Jurkat, Clone E6-1 (cell line): ENCODE measurements at places on chromosomes 1 and 21.

- DNase-seq = no peak
These were observed 48.8 kb upstream of the PRKACB start for GRCh38 chr1:84095308-84095707.

DNA sequence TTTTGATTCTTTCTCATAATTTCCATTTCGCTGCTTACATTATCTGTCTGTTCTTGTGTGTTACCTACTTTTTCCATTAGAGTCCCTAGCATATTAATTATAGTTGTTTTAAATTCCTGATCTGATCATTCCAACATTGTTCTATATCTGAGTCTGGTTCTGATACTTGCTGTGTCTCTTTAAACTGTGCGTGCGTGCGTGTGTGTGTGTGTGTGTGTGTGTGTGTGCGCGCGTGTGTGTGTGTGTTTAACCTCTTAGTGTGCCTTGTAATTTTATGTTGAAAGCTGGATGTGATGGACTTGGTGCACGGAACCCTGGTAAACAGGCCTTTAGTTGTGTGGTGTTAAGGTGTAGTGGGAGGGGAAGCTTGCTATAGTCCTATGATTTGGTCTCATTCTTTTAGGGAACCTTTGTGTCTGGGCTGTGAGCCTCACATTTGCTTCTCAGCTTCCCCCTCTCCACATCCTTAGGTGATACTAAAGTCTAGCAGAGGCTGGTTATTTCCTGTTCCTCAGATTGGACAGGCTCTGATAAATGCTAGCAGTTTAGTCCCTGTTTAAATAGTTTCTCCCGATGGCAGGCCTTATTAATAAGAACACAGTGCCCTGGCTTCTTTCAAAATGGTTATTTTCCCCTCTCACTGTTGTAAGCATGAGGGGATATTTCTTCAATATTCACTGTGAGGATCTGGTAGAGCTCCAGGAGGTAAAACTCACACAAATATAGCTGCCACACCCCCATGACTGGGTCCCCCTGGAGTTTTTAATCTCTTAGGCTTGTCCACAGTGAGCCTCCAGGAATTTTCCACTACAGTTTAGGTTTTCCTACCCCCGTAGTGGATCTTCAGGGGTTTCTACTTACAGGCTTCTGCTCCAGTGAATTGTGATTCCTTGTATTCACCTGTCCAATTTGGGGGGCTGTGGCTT lies 118.3 kb downstream of the GALNT2 start:
- DNase-seq = peak; percentile 50

GRCh38 chr1:1370771-1371300 lies 4.2 kb downstream of the AURKAIP1 start:
- no peak for DNase-seq

- no peak for DNase-seq
These were observed 55.2 kb downstream of the S100B start for GRCh38 chr21:46549650-46550049.

GRCh38 chr21:18776936-18777335 lies 373.4 kb upstream of the TMPRSS15 start:
- DNase-seq = no peak

DNA sequence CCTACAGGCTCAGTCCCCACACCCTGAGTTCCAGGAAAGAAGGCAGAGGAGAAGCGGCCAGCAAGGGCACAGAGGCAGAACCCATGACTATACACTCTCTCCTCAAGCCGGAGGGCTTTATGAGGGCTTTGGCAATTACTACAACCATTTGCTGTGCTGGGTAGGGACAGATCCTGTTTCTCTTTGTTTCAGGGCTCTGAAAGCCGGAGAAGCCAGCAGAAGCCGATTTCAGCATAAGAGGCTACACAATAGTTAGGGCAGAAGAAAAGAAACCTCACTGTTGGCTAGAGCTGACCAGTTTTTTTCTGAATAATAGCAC lies 13.9 kb downstream of the GPR3 start:
- no peak for DNase-seq

- no peak for DNase-seq
These were observed 36.6 kb downstream of the XCL1 start for GRCh38 chr1:168613038-168613451.

- DNase-seq = no peak
These were observed 14.9 kb downstream of the COLGALT2 start for GRCh38 chr1:184022668-184023067.

DNA sequence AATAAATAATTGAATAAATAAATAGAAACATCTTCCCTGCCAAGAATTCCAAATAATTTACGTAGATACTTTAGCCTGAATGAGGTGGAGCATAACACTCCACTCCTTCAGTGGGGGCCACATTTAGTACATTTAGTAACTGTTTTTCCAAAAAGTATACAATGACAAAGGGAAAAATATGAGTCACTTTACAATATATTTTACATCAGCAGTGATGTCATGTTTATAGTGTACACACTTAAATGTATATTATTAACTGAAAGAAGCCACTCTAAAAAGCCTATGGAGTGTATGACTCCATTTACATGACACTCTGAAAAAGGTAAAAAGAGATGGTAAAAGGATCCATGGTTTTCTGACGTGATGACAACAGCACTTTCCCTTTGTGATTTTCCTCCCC lies 344.5 kb upstream of the GREM2 start:
- DNase-seq = no peak

- no peak for DNase-seq
These were observed 89.9 kb upstream of the SLC2A1 start for GRCh38 chr1:43048601-43049011.

DNA sequence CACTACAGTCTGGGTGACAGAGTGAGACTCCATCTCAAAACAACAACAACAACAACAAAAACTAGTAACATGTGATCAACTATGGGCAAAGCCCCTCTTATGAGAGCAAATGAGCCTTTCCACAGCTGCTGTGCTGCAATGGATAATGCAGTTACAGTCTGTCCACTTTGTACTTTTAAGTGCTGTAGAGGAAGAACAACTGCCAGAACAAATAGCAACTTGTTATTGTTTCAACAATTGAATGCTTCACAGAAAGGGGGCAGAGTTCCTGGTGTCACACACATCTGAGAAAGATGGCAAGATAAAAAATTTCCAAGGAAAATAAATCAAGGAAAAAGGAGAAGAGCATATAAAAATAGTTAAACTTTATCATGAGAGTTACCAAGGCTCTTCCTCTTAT lies 243.6 kb upstream of the DMRTA2 start:
- no peak for DNase-seq

GRCh38 chr1:205370780-205371179 lies 14.1 kb upstream of the KLHDC8A start:
- no peak for DNase-seq

DNA sequence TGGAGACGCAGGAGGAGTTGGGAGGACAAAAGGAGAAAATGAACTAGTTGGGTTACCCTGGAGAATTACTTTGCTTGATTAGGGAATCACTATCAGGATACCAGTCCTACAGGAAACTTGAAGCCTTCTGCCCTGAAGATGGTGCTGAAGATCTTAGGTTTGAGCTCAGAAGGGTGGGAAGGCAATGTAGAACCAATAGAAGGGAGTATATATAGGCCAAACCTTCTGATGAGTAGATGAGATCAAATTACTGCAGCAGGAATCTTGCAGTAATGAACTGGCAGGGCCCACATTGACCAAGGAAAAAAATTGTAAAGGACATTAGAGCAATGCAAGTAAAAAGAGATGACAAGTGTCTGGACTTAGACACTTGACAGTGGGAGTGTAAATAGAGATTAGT lies 116.3 kb upstream of the CACYBP start:
- no peak for DNase-seq

DNA sequence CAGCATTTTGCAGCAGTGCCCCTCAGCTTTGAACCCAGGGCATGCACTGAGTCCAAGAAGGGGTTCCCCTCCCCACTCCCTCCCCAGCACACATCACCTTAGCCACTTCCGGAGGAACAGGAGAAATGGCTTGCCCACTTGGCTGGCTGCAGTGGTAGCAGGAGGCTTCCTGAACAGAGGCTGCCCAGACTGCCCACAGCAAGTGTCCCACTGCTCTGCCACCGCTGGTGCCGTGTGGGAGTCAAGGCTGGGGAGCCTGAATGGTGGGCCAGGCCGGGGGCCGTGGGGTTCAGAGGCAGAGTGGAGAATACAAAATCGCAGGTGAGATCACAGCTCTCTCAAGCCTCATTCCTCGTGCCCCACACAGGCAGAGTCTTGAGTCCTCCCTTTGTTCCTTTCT lies 34.5 kb downstream of the CD247 start:
- DNase-seq = no peak

GRCh38 chr1:171352554-171352953 lies 38.6 kb downstream of the FMO4 start:
- no peak for DNase-seq

GRCh38 chr21:26148071-26148839 lies 22.3 kb downstream of the APP start:
- DNase-seq = peak; percentile 72

DNA sequence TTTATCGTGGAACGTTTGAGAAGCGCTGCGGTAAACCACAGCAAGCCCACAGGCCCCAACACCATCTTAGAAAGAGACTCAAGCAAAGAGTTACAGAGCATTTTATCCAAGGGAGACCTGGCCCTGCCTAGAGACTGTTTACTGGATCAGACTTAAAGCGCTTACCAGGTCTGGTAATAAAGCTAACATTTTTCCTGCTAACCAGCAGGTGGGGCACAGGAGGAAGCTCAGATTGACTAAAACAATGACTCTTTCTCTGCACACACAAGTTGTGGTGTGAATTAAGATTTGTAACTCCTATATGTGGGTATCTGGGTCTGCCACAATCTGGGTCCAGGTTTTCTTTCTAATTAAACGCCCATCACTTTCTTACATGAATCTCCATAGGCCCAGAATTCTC lies 136.5 kb upstream of the ETS2 start:
- DNase-seq = peak; percentile 54

- DNase-seq = no peak
These were observed 45.7 kb downstream of the TCEANC2 start for GRCh38 chr1:54099061-54099610.

DNA sequence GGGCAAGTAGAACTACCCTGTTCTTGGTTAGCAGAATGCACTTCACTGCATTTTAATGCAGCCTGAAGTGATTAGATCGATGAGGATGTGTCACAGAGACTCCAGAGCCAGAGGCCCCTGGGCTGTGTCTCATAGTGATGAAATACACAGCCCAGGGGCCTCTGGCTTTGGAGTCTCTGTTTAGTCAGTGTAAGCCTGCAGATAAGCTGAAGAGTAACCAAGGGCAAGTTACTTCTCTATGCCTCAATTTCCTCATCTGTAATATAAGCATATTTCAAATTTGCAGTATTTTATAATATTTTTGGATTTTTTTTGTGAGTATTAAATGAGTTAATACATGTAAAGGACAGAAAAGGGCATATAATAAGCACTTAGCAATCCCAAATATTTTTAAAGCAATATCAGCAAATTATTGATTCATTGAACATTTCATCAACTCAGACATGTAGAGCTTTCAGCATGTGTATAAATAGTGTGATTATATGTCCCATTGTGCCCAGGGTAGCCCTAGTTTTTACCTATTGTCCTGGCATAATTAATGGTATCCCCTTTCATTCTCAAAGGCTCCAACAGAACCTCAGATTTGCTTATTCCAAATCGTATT lies 23.6 kb upstream of the APOBEC4 start:
- DNase-seq = no peak

GRCh38 chr1:67716800-67717199 lies 31.8 kb downstream of the GADD45A start:
- no peak for DNase-seq

DNA sequence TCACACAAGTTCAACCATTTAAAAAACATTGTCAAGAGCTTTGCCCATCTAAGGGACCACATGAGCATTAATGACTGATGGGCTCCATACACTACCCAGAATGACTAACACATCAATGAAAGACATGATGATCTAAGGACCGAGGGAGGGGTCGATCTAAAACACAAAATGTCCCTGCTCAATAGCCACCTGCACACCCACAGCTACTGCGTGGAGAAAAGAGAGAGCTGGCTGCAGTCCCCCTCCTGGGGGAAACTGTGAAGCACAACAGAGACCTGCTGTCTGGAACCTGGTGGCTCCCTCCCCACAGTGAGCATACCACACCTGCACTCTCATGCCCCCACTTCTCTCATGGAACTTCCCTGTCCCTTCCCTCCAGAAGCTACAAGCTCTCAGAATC lies 130.1 kb upstream of the ERG start:
- peak; percentile 18 for DNase-seq

- DNase-seq = no peak
These were observed 9.4 kb upstream of the TLR5 start for GRCh38 chr1:223152399-223152798.

GRCh38 chr1:2560299-2561073 lies 4.3 kb downstream of the TNFRSF14 start:
- no peak for DNase-seq

DNA sequence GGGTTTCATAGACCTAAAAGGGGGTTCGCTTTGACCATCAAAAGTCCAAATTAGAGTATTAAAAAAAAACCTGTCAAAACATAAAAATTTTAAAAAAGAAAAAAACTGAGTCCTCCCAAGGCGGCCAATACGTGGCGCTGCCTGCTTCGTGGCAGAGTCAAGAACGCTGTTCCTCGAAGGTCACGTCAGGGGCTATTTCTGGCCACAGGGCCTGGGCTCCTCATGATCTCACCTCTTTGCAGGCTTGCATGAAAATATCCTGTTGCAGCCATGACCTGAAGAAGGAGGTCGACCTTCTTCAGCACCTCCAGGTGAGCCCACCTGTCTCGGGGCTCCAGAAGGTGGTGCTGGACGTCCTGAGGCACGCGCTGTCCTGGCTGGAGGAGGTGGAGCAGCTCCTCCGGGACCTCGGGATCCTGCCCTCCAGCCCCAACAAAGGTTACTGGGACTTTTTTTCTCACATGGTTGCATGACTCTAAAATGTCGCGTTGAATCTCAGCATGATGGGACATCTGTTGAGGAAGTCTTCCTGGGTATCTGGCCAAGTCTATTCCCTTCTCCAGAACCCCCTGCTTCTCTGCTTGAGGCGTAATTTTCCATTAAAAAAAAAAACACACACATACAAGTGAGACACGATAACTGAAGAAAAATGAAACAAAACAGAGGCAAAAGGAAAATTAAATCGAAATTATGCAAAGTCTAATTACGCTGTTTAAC lies 80.4 kb upstream of the EFHD2 start:
- DNase-seq = no peak

GRCh38 chr1:197486946-197487345 lies 218.9 kb downstream of the CRB1 start:
- DNase-seq = no peak

DNA sequence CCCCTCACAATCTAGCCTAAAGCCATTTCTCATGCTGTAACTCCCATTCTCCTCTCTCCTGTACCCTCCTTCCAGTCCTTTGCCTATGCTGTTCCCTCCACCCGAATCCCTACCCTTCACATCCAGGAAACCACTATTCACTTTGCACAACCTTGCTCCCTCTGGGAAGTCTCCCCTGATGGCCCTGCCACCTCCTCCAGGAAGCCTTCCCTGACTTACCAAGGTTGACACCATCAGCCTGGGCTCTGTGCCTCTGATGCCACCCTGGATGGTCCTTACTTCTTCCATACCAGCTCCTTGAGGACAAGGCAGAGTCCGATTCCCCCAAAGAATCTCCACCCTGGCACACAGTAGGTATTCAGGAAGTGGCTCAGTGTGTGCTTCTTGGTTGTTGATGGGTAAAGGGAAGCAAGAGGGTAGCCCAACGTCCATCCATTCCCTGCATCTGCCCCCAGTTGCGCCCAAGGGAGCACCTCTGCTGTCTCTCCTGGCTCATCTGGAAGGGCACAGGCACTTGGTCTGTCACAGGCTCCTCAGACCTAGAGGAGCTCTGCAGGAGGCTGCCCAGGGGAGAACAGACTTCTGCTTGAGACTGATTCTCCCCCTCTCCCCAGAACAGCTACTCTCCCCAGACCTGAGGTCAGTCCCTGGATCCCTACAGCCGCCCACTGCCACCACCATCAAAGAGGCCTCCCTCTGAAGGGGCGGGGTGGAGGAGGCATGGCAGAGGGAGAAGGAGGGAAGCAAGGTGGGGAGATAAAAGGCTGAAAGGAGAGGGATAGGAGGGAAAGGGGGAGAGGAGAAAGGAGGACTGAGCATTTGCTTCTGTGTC lies 36.1 kb upstream of the ZC3H12A start:
- no peak for DNase-seq
